Stimulated activated CD4-positive, alpha-beta T cell treated with anti-CD3 and anti-CD28 coated beads, TNF-alpha, amount 100 ng/mL, for 4 hours (primary cell): ENCODE measurements at places on chromosomes 2 and 18.

DNA sequence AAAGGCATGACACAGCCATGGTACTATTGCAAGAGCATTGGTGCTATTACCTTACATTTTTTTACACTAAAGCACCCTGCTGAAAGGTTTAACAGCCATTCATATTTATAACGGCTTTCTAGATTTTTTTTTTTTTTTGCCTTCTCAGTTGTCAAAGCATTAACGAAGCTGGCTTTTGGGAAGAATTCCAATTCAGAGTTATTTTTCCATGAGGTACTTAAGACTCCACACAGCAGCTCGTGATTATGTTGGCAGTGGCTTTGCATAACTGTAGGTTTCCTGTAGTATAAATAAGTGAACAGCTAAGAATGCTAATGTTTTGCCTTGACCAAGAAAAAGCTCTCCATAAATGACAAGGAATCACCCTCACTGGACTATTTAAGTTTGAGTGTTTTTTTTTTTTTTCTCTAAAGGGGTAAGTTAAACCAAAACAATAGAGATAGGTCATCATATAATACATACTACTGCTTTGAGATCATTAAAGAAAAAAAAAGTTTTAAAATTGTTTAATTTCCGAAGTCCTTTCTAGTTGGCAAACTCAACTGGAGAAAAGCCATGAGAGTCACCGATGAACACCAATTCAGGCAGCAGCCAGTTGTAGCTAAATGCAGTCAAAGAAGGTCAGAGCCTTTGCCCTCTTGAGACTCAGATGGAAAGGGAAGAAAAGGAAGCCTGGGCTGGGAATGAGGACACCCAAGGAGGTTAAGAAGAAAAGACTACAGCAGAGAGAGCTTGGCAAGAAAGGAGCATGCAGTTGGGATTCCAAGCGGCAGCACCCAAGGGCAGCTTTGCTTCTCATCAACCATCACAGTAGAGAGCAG lies 187.4 kb upstream of the NCKAP5 start:
- no peak for DNase-seq

GRCh38 chr18:44672506-44672905 lies 8.2 kb upstream of the SETBP1 start:
- no peak for DNase-seq

GRCh38 chr2:43152741-43153647 lies 73.4 kb downstream of the ZFP36L2 start:
- no peak for DNase-seq

GRCh38 chr2:9705196-9705595 lies 74.4 kb upstream of the YWHAQ start:
- DNase-seq = no peak

DNA sequence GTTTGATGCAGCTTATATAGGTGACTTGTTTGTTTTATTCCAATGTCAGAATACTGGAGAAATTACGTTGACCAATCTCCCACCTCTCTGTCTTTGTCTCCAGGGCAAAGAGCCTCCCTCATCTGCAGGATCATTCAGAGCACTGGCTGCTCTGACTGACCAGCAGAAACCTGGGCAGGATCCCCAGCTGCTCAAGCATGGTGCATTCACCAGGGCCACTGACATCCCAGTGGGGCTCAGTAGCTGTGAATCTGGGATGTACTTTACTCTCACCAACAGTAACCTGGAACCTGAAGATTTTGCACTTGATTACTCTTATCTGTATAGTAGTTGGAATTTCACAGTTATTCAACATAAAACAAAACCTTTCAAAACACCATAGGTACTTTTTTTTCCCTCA lies 235.9 kb downstream of the ANKRD36 start:
- DNase-seq = no peak

- no peak for DNase-seq
These were observed 490.4 kb upstream of the SPRED2 start for GRCh38 chr2:65922794-65923193.

- DNase-seq = no peak
These were observed 46.6 kb upstream of the AGAP1 start for GRCh38 chr2:235447210-235447609.
